ENCODE measurements at places on chromosomes 2 and 18.
A peak's percentile ranks its signal among the peaks of the same experiment; 100 is the strongest.

DNA sequence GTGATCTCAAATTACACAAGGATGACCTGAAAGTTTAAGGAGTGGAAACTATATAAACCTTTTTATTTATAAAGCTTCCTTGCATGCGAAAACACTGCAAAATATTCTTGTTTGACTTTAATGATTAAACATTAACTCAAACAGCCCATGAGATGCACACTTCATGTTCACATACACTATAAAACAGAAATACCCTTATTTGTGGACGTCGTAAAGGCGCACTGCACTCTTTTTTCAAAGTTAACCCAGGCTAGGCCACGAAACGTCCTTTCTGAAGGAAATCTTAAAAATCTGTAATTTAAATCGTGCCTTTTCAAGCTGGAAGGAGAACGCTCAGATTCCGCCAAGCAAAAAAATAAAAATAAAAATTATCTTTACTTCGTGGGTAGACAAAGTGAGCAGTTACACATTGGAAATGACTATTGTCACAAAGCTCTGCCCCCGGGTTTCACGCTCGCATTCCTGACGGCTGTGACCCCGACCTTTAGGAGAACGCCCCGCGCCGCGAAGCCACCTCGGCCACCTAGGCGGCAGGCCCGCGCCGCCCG, 728 bp downstream of the FAM168B start:
- peaks cover 10% of the 10 kb centered on the region for H3K4me1 ChIP-seq
- H3K36me3 ChIP-seq = peaks cover 12% of the 10 kb centered on the region
- no peaks in the 10 kb centered on the region for H3K27me3 ChIP-seq

DNA sequence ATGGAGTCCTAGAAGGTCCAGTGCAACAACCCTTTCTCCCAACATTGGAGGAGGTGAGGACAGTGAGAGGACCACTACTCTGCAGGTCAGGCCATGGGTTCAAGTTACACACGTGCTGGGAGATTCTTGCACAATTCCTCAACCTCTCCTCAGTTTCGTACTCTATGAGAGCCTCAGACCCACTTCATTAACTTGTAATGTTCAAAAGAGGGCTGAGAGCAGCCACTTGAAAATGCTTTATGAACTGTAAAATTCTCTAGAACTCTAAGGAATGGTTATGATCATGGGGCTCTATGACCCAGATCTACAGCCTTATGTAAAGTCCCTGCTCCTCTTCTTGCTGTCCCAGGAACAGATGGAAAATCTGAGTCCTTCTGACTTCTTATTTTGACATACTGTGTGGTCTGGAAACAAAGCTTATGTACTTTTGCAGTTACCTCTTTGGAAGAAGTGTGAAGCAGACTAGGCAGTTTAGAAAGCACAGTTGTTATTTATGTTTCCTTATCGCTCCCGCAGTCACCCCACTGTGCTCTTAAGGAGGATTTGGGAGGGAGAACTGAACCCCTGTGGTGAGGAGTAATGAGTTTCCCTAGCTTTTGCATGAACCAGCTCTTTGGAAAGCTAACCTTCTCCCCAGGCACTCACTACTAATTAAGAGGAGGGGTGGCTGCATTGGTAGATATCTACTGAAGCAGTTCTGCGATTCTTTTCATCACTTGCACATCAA, 296.6 kb downstream of the LRRTM1 start:
- H3K27ac ChIP-seq = no peak overlapping the region
- DNase-seq = no peak
- no peaks in the 10 kb centered on the region for H3K4me1 ChIP-seq
- H3K4me3 ChIP-seq = no peak overlapping the region

GRCh38 chr2:189236066-189236465, 56.5 kb upstream of the COL5A2 start:
- DNase-seq = peak; percentile 73
- peak overlapping the region; percentile 47 for H3K27ac ChIP-seq
- H3K4me1 ChIP-seq = peaks cover 13% of the 10 kb centered on the region

DNA sequence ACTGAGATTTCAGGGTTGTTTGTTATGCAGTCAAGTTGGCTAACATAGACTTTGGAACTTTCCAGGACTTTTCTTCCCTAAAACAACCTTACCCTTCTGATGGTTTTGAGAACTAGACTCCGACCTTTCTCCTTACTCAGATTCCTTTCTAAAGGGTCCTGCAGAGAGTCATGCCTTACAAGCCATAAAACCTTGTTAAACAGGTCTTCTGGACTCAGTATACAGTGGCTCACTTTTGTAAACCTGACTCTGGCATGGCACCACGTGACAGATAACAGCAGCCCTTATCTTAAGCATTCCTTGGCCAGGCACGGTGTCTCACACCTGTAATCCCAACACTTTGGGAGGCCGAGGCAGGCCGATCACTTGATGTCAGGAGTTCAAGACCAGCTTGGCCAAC, 253.2 kb upstream of the RAB6C start:
- H3K4me1 ChIP-seq = no peaks in the 10 kb centered on the region
- H3K36me3 ChIP-seq = no peaks in the 10 kb centered on the region
- no peak overlapping the region for H3K27ac ChIP-seq
- no peaks in the 10 kb centered on the region for H3K27me3 ChIP-seq

- H3K4me3 ChIP-seq = no peak overlapping the region
- peaks cover 6% of the 10 kb centered on the region for H3K27me3 ChIP-seq
- no peaks in the 10 kb centered on the region for H3K36me3 ChIP-seq
- H3K27ac ChIP-seq = no peak overlapping the region
- H3K4me1 ChIP-seq = no peaks in the 10 kb centered on the region
These were observed 19.8 kb upstream of the MAL start for GRCh38 chr2:95005726-95006125.

DNA sequence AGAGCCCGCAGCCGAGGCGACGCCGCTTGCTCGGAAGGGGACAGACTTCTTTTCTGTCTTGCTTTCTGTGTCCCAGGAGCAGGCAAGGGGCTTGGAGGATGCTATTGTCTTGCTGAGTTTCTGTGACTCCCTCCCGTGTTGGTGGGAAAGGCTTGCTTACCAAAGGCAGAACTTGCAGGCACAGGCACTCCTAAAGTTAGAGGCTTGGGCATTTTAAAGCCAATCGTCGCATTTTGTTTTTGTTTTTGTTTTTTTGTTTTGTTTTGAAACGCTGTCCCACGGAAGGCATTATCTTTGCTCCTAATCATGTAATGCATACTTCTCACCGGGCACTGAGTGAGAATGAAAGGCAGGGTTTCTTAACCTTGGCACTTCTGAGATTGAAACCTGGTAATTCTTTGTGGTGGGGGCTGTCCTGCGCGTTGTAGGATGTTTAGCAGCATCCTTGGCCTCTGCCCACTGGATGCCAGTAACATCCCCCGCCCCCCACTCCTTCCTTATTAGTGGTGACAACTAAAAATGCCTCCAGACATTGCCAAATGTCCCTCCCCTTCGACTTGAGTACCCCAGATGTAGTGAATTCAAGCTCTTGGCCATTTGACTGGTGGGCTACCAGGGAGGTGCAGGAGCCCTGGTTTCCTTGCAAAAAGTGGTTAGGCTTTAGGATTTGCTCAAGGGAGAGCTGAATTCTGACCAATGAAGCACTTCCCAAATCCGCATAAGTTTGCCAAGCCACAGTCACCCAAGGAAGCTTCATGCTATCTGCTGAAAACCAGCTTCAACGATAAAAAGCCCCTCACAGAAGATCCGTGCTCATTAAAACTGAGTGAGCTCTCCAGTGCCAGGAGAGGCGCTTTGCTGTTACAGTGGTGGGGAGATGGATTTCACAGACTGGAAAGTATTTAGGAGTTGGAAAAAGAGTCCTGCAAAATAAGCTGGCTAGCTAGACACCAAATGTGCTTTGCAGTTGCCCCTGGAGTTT, 1.2 kb downstream of the ANTXR1 start:
- peak overlapping the region; percentile 92 for H3K27ac ChIP-seq
- H3K27me3 ChIP-seq = no peaks in the 10 kb centered on the region
- H3K36me3 ChIP-seq = peaks cover 8% of the 10 kb centered on the region

DNA sequence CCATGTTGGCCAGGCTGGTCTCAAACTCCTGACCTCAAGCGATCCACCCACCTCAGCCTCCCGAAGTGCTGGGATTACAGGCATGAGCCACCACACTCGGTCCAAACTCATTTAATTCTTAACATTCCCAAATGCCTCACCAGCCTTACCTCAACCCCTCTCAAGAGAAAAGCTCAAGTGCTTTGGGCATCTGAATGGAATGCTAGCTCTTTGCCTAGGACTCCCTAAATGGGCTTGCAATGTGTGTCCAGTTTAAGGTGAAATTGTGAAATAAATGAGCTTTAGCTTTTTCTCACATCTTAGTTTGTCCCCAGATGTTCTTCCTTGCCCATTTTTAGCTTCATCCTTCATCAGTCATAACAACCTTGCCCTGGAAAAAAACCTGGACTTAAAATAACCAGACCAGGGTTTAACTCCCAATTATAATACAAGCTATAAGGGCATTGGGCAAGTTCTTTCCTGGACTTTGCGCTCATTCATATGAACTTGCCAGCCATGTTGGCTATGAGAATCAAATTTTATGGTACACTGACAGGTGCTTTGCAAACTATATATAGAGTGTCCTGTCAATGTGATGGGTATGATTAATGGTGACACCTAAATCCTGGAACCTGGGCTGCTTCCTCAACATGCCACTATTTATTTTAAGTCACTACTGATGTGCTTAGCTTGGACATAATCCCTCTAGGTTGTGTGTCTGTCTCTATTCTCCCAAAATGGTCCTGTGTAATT, 95.1 kb upstream of the SERPINE2 start:
- no peak overlapping the region for H3K4me3 ChIP-seq
- no peak overlapping the region for H3K27ac ChIP-seq
- DNase-seq = no peak
- no peaks in the 10 kb centered on the region for H3K4me1 ChIP-seq

- no peak overlapping the region for H3K27ac ChIP-seq
- H3K36me3 ChIP-seq = no peaks in the 10 kb centered on the region
- DNase-seq = peak; percentile 63
- H3K4me3 ChIP-seq = no peak overlapping the region
These were observed 84.6 kb downstream of the PLCL1 start for GRCh38 chr2:197889041-197889440.

DNA sequence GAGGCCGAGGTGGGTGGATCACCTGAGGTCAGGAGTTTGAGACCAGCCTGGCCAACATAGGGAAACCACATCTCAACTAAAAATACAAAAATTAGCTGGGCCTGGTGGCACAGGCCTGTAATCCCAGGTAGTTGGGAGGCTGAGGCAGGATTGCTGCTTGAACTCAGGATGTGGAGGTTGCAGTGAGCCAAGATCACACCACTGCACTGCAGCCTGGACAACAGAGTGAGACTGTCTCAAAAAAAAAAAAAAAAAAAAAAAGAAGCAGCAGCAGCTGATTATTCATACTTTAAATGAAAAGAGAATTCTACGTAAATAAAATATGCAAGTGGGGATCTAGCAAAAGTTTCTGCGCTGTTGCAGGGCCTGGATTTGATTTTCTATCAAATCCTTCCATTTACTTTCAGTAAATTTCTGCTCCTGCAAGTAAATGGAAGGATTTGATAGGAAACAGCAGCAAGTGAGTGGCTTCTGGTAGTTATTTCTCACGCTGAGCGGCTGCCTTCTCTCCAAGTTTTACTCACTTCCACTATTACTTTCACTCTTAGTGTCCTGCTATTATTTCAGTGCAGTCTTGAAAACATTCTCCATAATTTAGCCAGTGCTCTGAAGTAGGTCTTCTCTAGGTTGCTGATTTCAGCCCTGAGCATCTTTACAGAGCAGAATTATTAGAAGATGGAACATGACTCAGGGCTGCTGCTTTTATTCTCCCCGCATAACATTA, 68.4 kb downstream of the SLC16A14 start:
- no peaks in the 10 kb centered on the region for H3K27me3 ChIP-seq
- no peaks in the 10 kb centered on the region for H3K4me1 ChIP-seq
- no peak overlapping the region for H3K27ac ChIP-seq
- H3K36me3 ChIP-seq = no peaks in the 10 kb centered on the region
- H3K4me3 ChIP-seq = no peak overlapping the region
- no peak for DNase-seq

- no peak overlapping the region for H3K27ac ChIP-seq
- H3K4me3 ChIP-seq = no peak overlapping the region
- no peaks in the 10 kb centered on the region for H3K36me3 ChIP-seq
- no peak for DNase-seq
- H3K4me1 ChIP-seq = peaks cover 11% of the 10 kb centered on the region
These were observed 208.1 kb downstream of the VAPA start for GRCh38 chr18:10121786-10122515.

DNA sequence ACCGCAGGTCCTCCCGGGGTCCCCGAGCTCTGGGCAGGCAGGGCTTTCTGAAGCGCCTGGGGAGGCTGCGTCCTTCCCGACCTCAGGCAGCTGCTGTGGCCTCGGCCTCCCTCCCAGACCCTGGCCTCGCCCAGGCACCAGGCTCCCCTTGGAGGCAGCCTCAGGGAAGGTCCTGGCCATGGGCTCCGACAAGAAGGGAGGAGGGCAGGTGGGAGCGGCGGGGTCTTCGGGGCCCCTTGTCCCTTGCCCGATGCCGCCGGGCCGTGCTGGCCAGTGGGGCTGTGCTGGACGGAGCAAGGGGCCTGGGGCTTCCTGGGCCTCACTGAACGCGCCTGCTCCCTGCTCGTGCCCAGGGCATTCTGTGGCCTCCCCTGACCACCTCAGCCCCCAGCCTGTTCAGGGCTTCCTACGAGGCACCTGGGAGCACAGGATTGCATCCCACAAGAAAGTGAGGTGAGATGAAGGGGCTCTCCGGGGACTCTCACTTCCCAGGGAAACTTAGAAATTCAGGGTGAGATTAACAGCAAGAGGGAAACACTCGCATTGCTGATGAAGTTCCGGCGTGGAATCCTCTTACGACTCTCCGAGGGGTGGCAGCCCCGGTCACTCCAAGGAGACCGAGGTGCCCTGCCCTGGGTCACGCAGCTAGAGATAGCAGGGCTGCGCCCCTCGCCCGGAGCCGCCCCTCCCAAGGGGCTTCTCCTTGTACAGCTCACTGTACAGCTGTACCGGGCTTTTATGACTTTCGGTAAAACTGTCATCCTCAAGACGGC, 778 bp downstream of the MFSD2B start:
- peaks cover 18% of the 10 kb centered on the region for H3K4me1 ChIP-seq
- no peaks in the 10 kb centered on the region for H3K27me3 ChIP-seq
- no peak for DNase-seq
- H3K36me3 ChIP-seq = no peaks in the 10 kb centered on the region

- no peak overlapping the region for H3K4me3 ChIP-seq
- DNase-seq = no peak
- no peak overlapping the region for H3K27ac ChIP-seq
- H3K4me1 ChIP-seq = no peaks in the 10 kb centered on the region
- no peaks in the 10 kb centered on the region for H3K27me3 ChIP-seq
These were observed 234.3 kb upstream of the ACVR2A start for GRCh38 chr2:147610496-147611040.

DNA sequence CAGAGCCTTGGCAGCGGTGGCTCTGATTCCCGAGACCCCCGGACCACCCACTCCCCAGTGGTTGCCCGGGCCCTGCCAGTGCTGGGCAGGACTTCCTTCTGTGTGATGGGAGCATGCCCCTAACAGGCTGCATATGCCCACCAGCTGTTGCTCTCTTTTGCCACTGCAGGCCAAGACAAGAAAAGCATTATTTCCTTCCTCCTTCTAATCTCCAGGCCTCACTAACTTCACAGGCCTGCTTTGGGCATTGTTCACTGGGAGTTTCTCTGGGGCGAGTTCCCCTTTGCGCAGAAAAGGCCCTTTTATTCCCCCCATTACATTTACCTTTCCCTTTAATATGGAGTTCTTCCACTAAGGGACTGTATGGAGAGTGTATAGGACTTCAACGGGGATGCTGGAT, 249.1 kb upstream of the SIX2 start:
- H3K27me3 ChIP-seq = no peaks in the 10 kb centered on the region
- no peak overlapping the region for H3K4me3 ChIP-seq
- no peak for DNase-seq
- H3K27ac ChIP-seq = no peak overlapping the region
- no peaks in the 10 kb centered on the region for H3K4me1 ChIP-seq

Data from osteoblast (primary cell).